Stimulated activated CD4-positive, alpha-beta T cell treated with anti-CD3 and anti-CD28 coated beads, Interleukin-1b, Interleukin-23, amount 100 ng/mL, for 4 hours (primary cell): ENCODE measurements at places on chromosomes 3 and 15.
A peak's percentile ranks its signal among the peaks of the same experiment; 100 is the strongest.

- peak; percentile 10 for DNase-seq
Measured at GRCh38 chr3:66195347-66195783, 25.4 kb upstream of the SLC25A26 start.

- no peak for DNase-seq
Measured at GRCh38 chr15:40276927-40277326, 5.9 kb downstream of the ANKRD63 start.

DNA sequence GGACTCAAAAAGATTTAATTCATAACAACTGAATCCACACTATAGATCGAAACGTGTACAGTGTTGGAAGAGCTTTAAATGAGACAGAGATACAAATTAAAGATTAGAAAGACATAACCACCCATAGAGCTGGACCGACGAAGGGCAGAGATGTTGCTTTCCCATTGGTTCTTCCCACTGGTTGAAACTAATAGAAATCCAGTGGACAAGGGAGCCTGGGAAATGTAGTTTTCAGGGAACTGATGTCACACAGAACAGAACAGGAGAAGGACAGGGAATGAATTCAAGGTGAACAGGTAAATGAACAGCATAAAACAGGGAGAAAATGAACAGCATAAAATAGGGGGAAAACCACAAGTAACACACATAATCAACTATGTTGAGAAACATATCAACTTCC lies 328.7 kb downstream of the ZNF621 start:
- DNase-seq, result no peak

GRCh38 chr3:128784843-128785242 lies 58.9 kb downstream of the RAB7A start:
- no peak for DNase-seq

- no peak for DNase-seq
Measured at GRCh38 chr3:124784686-124785382, 54.6 kb downstream of the UMPS start.

DNA sequence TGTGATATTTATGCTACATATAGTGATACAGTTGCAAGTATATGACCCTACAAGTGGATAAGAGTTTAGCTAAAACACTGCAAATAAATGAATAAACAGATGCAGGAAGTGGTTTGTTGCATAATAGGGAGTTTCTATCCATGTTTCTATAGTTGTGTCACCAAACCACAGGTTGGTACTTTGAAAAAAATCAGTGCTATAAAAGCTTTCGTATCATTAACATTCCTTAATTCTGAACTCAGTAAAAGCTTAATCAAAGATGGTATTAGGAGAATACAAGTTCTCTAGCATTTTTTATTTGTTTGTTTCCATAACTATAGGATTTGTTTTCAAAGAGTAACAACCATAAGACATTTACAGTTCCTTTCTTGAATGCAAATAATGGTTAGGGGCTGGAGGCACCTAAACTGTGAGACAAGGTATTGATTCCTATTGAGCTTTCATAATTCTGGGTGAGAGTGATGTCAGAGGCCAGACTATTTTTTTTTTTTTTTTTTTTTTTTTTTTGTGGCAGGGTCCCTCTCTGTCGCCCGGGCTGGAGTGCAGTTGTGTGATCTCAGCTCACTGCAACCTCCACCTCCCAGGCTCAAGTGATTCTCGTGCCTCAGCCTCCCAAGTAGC lies 29.6 kb downstream of the CPOX start:
- no peak for DNase-seq

DNA sequence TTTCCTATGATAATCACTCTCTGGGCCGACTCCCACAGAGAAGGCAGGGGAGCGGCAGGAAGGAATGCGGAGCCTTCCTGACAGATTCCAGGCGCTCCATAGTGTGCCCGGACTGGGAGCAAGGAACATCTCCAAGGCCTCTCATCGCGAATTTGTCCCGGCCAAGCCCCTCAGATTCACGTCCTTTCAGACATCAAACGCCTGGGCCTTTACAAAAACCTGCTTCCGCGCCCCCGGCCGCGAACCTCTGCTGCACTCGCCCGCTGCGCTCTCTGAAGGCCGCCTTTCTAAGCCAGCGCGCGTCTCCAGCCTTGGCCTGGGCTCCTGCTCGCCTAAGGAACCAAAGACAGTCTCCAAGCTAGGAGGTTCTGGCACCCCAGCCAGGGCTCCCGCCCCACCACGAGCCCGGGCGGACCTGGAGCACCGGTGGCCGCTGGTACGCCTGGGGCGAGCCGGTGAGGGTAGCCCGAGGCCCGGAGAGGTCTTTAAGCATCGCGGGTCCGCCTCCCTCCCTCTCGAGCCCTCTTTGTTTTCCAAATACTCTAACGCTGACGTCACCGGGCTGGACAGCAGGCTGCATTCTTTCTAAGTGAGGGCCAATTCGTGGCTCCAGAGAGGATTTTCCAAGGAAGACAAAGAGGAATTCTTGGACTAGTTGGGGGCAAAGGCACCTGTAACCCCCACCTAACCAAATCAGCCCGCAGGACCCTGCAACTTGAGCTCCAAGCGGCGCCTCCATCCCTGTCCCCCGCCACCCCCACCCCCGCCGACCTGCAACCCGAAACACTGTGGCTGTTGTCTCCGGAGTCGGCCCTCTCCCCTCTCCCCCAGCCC lies 759 bp downstream of the AMOTL2 start:
- DNase-seq, result no peak

DNA sequence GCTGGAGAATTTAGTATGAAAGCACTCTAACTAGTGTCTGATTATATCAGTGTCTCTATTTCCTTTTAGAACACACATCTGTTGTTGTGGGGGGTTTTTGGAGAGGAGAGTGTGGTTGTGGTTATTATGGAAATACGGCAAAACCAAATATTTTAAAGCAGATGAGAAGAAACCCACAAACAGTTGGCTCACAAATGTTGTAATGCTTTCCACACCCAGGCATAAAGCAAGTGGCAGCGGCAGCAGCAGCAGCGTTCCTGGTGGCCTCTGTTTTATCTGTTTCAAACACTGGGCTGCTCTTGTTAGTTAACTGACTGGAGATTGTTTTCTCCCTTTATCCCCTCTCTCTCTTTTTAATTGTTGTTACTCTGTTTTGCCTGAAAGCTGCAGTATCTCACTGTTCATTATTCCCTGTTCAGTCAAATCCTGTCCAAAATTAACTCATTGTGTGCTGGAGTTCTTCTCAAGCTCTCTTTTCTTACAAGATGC lies 1045.5 kb upstream of the NR2F2 start:
- DNase-seq, result no peak

DNA sequence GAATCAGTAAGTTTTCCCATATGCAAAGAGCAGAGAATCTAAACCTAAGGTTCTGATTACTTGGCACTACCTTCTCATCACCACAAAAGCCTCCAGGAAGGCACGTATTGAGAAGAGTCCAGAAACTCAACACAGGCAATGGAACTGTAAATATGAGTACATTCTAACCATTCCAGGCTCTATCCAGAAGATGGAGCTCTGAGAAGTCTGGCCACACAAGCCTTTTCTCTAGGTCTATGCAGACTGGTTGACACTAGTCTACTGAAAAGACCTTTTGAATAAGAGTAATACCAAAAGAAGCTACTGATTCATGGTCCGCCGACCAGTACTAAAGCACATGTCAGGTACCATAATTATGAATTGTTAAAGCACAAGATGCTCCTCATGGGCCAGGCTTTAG lies 12.2 kb upstream of the NCKIPSD start:
- DNase-seq, result no peak

- DNase-seq, result no peak
Measured at GRCh38 chr15:74825866-74826265, 561 bp upstream of the CPLX3 start.

DNA sequence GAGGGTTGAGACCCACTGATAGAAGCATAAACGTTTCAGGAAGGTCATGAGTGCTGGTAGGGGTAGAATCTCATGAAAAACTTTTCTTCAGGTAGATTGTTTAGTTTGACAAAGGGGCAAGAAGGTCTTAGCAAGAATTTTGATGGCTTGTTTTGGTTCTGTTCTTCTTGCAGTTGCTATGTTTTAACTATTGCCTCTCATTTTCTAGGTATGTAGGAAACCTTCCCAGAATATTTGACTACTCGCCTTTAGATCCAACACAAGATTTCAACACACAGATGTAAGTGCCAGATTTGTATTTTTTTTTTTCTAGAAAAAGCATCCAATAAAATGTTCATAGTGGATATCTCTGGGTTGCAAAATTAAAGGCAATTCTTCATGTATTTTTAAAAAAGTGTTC lies 77.1 kb downstream of the USP13 start:
- no peak for DNase-seq

- peak; percentile 42 for DNase-seq
Measured at GRCh38 chr3:46946856-46947545, 29.5 kb downstream of the CCDC12 start.

- DNase-seq, result no peak
Measured at GRCh38 chr3:133162265-133162664, 124.1 kb downstream of the TMEM108 start.

DNA sequence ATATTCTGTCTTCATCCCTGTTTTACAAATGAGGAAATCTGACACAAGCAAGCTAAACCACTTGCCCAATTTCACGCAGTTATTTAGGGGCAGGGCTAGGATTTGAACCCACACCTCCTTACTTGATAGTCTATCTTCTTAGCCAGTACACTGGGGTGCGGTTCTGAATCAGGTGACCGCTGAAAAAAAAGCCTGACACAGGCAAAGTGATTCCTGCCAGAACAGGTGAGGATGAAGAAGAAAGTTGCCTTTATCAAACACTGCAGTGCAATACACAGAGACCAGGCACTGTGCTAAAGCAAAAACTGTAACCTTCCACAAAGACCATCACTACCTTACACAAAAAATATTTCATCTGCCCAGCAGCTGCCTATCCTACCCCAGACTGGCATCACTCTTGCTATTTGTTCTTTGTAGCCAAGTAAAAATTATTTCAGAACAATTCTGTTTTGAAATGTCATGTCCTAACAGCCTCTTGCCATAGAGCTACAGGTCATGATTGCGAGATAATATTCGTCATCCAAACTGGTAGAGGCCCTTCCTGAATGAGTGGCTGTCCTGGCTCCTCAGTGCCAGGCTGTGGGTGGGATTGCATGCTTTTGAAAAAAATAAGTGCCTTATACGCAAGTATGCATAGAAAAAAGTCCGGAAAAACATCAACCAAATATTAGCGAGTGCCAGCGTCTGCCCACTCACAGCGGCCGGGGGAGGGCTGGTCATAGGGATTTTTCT lies 142.3 kb upstream of the TPM1 start:
- DNase-seq, result no peak

DNA sequence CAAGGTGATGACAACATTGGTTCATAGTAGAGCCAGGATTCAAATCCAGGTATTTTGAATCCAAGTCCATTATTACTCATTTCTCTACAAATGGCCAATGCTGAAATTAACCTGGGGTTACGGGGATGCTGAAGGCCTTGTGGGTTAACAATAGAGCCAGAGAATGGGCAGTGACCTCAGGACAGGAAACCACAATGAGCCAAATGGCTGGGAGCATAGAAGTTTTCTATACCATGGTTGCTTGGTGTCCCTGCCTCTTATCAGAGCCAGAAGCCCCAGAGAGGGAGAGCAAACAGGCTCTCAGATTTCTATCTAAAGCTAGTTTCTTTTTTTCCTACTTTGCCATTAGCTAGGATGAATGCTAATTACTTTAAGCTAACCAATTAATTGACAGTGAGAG lies 82.3 kb downstream of the TNIK start:
- no peak for DNase-seq

GRCh38 chr15:80474224-80475215 lies 70.3 kb downstream of the ARNT2 start:
- no peak for DNase-seq

DNA sequence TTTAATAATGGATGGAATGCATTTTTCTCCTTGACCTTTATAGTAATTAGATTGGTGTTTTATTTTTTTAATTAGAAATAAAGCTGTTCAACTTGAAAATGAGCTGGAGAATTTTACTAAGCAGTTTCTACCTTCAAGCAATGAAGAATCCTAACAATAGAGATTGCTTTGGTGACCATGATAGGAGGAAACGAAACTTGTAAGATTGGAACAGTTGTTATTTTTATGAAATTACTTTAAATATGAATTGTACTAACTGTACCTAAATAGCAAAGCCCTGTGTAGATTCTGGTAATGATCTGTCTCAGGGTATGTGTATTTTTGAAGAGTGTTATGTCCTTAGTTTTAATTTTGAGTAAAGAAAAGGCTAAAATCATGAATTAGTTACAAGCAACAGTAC lies 44.4 kb downstream of the MFN1 start:
- no peak for DNase-seq

DNA sequence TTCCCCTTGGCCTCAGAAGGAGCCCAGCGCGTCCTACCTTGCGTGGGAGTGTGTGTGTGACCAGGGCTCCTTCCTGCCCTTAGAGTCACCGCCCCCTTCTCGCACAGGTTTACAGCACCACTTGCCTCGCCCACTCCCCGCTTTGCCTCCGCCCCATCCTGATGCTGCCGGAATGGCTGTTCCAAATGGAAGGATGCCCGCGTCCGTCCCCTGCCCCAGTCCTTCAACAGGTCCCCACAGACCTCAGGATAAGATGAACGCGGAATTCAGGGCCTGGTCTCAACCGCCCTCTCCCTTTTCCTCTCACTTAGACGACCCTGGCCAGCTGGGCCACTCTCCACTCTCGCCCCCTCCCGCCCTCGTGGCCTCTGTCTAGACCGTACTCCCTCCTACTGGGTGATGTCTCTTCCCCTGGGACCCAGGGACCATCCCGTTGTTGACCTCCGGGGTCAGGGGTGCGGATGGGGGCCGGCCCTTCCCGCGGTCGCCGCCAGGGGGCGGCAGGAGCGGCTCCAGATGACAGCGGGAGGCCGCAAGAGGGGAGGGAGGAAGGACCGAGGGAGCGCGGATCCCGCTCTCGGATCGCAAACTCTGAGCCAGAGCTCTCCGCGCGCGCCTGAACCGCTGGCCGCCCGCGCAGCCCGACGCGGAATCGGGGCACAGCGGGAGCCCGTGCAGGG lies at the start of gene THSD4:
THSD4 (plus strand) TSS at position 585 of the 680 bp plus-strand sequence.
- DNase-seq, result peak; percentile 19

DNA sequence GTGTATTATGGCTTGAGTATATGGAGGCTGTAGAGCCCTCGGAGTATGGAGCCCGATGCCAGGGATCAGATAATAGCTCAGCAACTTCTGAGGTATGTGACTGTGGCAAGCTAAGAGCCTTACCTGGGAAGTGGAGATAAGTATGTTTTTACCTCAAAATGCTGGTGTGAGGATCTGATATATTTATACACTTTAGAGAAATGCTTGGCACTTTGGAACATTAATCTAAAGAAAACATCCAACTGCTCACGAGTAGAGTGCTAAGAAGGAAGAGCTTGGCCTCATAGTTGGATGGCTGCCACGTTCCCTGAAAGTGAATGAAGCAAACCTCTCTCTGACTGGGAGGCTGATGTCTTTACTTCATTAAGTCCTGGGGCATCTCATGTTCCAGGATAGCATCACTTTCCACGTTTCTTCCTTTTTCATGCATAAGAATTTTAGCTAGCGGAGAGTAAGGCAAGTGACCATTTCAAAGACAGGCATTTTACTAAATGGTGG lies 58.9 kb upstream of the GOLGA8J start:
- no peak for DNase-seq

- no peak for DNase-seq
Measured at GRCh38 chr3:134235577-134236076, 15.0 kb downstream of the RYK start.

GRCh38 chr3:117322866-117323265 lies 613.3 kb downstream of the TUSC7 start:
- no peak for DNase-seq
